Endothelial cell (in vitro differentiated cells): ENCODE measurements at places on chromosomes 5 and 9. TPM values are rescaled to one million over a fixed set of nuclear protein-coding genes. Genes with fewer than 3 reads are reported as not detected.

DNA sequence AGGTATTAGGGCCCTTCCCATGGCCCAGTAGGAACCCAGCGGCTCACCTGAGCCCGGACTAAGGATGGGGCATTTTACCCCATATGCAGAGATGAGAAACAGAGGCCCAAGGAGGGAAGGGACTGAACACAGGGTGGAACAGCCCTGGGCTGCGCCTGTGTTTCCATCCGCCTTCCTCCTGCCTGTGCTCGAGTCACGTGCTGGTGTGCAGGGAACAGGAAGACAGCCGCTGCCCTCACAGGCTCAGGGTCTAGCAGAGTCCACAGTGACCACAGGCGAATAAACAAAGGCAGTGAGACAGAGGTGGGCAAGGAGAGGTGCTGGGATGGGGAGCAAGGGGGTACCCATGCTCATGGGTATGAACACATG, 129.4 kb downstream of the C9orf50 start:
- no peak for DNase-seq

GRCh38 chr9:77753180-77753579, 105.1 kb upstream of the GNA14 start:
- DNase-seq: no peak

GRCh38 chr5:17118631-17119030, 98.8 kb upstream of the BASP1 start:
- DNase-seq: peak; percentile 24

Gene FAM153A
- not detected for total RNA-seq

GRCh38 chr9:90433398-90433941, 209.2 kb downstream of the DIRAS2 start:
- peak; percentile 32 for DNase-seq

DNA sequence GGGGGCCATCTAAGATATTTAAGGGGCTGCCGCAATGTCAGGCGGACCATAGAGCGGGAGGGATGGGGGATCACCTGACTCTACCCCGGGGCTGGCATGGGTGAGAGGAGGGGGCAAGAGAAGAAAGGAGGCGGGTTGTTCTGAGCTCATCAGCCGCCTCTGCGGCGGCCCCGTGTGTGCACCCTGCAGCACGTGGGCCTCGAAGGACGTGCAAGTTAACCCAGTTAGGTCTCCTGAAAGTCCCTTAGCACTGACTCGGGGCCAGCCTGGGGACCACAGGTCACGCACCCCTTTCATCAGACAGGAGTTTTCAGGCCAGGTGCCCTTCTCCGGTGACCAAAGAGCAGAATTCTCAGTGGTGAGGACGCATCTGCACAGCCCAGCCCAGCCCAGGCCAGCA, 58.0 kb downstream of the UBE2QL1 start:
- DNase-seq: no peak

GRCh38 chr5:163475411-163475810, 15.0 kb downstream of the HMMR start:
- DNase-seq: no peak

- DNase-seq: no peak
Observed at GRCh38 chr5:82422751-82423181, 144.6 kb upstream of the RPS23 start.

DNA sequence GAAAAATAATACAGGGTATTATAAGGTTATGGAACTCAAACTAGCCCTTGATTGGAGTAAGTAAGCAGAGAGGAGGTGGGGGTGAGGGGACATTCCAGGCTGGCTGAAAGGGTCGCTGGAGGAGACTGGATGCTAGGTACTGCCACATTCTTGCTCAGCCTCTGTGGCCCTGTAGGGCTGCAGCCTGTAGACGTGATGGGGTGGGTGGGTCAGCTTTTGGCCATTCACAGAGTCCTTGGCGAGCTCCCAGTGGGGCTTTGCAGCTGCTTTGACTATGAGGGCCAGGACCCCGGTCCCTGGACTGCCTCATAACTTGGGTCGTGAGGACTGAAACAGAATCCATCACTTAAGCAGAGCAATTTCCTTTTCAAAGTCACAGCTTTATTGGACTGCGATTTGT, 4.2 kb upstream of the GDNF start:
- DNase-seq: no peak

DNA sequence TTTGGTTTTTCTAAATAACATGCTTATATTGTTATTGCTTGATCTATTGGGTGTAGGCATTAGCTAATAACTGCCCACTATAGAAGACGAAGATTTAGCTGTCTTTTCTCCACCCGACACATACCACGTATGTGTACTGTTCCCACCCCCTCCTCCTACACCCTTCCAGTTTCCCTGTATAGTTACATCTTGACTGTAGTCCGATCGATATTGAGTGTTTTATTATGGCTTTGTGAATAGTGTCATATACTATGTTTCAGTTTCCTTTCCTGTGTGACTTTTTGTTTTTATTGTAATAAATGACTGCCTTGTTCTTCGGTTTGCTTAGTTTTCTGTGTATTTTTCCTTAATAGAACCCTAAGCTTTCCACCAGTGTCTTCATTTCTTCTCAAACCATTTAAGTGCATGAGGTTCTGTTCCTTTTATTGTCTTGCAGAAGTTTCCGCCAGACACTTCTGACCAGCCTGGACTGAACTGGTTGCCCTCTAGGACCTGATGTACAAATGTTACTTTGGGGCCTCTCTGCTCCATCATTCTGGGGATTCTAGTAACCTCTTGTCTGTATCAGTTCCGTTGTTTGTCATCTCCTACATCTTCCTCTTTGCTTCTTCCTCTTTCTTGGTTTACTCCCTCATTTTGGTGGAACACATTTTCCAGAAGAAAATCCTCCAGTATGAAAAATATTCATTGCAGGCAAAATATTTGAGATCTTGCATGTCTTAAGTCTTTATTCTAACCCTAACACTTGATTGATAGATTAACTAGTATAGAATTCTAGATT, 61.8 kb downstream of the PRKACG start:
- no peak for DNase-seq

GRCh38 chr9:122526602-122527001, 491 bp downstream of the OR1N1 start:
- DNase-seq: no peak

Gene PCDHB7
- 4.6 TPM for total RNA-seq

Gene PDE6A
- total RNA-seq: not detected

GRCh38 chr5:142816531-142817430, 46.6 kb downstream of the ARHGAP26 start:
- no peak for DNase-seq

Gene NINJ1
- 34.2 TPM for total RNA-seq

DNA sequence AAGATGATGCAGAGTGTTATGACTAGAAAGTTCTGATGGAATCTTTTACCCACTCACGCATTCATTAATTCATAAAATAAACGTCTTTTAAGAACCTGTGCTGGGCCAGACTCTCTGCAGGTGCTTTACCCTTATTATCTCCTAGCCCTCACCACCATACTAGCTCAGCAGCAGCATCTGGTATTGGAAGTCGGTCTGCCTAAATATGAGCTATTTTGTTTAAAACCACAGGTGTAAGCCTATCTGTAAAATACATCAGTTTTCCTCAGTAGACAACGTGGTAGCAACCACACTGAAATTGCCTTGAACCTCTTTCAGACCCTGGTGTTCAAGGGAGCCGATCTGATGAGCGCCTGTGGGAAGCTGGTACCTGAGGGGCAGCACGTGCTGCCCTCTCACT, 69.4 kb downstream of the PPIC start:
- DNase-seq: no peak

- DNase-seq: no peak
Observed at GRCh38 chr5:32724526-32724925, 13.4 kb downstream of the NPR3 start.

Gene CARTPT
- 148 TPM for total RNA-seq

Gene ARL14EPL
- total RNA-seq: not detected
